GM12864 (cell line): ENCODE measurements at places on chromosomes 7 and 10.

- no peak for DNase-seq
Observed at GRCh38 chr7:94414481-94414880, 19.8 kb downstream of the COL1A2 start.

- DNase-seq: no peak
Observed at GRCh38 chr10:102763037-102763607, 19.4 kb downstream of the WBP1L start.

DNA sequence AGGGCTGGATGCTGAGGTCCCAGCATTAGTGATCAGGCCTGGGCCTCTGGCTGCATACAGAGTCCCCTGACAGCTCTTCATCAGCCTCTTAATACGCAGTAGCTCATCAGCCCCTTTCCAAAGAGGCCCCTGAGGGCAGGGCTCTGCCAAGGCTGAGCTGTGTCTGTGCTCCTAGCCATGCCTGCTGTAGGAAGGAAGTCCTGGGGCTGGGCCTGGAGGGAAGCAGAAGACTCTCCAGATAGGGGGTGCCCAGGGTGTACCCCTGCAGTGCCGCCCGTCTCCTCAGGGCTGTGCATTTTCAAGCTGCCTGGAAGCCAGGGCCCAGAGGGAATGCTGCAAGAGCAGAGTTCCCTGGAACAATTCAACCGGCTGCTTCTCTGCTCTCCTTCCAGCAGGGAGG lies 7.3 kb upstream of the RET start:
- no peak for DNase-seq

GRCh38 chr7:25954395-25954794 lies 197.6 kb upstream of the NFE2L3 start:
- DNase-seq: no peak

- DNase-seq: no peak
Observed at GRCh38 chr7:130956417-130957136, 222.6 kb upstream of the KLF14 start.

DNA sequence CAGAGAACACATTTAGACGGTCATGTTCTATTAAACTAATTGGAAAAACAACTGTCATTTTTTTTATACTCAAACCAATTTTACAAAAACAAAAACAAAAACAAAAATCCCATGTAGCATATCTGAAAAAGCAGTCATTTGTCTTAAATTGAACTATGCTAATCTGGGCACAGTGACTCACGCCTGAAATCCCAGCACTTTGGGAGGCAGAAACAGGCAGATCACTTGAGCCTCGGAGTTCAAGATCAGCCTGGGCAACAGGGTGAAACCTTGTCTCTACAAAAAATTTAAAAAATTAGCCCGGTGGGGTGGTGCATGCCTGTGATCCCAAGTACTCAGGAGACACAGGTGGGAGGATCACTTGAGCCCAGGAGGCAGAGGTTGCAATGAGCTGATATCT lies 253.4 kb downstream of the DOCK4 start:
- DNase-seq: no peak

GRCh38 chr7:157900011-157900410 lies 563.2 kb downstream of the DNAJB6 start:
- no peak for DNase-seq

DNA sequence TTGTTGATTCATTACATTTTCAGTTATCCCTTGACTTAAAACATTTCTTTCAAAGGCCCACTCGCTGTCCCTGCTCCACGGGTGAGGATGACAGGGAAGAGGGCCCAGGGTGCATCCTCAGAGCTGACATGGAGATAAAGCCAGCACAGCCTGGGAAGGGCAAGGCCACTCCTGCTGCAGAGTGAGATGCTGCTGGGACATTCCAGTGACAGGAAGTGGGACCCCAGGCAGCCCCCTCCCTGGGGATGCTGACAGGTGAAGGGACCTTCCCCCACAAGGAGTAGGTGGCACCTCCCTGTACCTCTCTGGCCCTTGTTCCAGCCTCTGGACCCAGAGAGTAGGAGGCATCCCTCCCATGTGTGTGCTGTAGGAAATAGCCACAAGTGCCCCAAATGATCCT lies 97.8 kb upstream of the DDC start:
- DNase-seq: no peak

- DNase-seq: no peak
Observed at GRCh38 chr7:90775383-90775965, 179.4 kb downstream of the CDK14 start.

DNA sequence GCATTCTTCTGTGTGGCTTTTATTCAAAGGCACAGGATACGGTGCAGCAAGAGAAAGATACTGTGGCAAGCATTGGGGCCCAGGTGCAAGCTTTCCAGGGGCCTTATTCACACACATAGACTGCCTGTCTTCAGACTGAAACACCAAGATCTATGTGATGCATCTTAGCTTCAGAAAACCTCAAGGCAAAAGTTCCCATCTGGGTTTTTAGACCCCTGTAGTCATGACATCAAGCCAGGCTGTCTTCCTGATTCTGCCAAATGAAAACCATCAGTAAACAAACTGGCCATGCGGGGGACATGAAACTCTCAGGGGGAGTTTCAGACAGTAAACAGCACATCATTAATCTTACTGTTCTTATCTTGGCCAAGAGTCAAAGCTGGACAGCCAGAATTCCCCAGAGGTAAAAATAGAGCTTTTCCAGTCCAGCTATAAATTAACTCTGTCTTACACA lies 9.8 kb downstream of the AGBL3 start:
- DNase-seq: peak; percentile 76

- DNase-seq: no peak
Observed at GRCh38 chr7:16169537-16169936, 251.8 kb downstream of the CRPPA start.

- DNase-seq: no peak
Observed at GRCh38 chr7:31087351-31087750, 35.2 kb downstream of the ADCYAP1R1 start.

- DNase-seq: no peak
Observed at GRCh38 chr10:132063432-132063831, 2.3 kb upstream of the JAKMIP3 start.

DNA sequence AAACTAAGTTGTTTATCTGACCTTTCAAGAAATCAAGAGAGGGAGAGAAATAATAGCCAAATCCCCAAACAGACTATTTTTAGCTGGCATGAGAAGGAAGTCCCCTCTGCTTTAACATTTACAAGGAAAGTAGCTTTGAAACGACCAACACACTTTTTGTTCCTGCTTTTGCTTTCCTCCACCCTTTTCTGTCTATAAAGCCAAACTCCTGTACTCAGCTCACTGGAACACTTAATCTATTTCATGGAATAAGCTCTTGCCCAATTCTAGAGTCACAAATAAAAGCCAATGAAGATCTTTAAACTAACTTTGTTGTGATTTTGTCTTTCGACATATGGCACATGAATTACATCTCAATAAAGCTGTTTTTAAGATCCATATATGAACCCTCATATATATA lies 86.8 kb upstream of the CCDC71L start:
- DNase-seq: no peak

DNA sequence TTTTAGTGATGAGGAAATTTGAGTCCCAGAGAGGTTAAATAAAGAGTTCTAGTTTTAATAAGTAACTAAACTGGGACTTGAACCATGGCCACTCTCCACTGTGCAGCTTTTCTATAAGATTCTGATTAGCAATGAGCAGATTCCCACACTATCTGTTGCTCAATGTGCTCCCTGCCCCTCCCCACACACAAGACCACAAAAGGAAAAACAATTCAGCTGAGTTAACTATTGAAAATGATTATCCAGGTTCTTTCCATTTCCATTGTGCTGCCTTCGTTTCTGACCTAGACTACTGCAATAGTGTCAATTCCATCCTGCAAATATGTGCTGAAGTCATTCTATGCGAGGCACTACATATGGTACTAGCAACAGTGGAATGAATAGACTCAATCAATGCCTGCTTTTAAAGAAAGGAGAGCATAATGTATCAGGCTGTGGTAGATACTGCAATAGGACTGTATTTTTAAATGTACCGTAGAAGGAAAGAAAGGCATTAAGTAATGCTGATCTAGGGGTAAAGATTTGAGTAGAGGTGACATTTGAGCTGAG lies 97.0 kb downstream of the SEMA3C start:
- no peak for DNase-seq

GRCh38 chr7:90222811-90223725 lies 11.5 kb downstream of the STEAP2 start:
- no peak for DNase-seq

DNA sequence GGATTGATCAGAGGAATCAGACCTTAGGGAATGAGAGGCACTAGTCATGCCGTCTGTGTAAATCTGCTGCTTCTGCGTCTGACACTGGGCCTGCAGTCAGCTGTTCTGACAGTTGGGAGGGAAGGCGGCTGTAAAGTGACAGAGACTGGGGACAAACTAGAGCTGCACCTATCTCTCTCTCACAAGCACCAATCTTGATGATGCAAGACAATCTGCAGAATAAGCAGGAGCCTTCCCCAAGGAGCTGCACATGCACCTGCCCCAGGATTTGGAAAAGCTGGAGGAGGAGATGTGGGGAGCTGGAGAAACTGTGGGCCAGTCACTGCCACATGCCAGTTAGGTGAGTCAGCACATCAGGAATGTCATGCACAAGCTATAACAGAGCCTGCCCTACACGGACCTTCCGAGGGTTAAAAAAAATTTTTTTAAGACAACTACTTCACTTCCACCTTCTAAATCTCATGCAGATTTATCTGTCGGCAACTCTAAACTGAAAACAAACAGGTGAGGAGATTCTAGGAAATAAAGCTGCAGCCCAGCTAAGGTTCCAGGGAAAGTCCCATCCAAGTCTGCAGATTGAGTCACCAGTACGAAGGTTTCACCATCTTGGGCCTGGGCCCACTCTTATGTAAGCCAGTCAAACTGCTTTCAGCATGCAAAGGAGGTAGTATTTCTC lies 39.2 kb downstream of the ENO4 start:
- no peak for DNase-seq

GRCh38 chr7:27424231-27424630 lies 181.6 kb downstream of the EVX1 start:
- no peak for DNase-seq
